ENCODE measurements at places on chromosomes 16 and 17.
A peak's percentile ranks its signal among the peaks of the same experiment; 100 is the strongest.

DNA sequence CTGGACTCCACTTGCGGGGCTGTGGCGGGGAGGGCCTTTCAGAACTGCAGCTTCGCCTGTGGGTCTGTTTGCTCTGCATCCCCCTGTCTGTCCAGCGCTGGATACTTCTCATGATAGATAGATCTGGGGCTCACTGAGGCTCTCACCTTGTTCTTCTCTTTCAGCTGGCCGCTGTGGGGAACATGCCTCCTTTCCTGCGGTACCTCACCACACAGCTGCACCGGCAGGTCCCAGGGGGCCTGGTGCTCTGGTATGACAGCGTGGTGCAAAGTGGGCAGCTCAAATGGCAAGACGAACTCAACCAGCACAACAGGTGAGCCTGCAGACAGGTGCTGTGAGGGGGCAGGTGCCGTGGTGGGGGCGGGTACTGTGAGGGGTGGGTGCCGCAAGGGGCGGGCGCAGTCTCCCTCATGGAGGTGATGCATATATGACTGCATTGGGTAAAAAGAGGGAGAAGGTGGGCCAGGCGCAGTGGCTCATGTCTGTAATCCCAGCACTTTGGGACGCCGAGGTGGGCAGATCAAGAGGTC, 6.2 kb downstream of the ENGASE start:
- no peak for DNase-seq

- peak; percentile 58 for DNase-seq
Measured at GRCh38 chr16:81006211-81006812, 373 bp downstream of the CMC2 start.

DNA sequence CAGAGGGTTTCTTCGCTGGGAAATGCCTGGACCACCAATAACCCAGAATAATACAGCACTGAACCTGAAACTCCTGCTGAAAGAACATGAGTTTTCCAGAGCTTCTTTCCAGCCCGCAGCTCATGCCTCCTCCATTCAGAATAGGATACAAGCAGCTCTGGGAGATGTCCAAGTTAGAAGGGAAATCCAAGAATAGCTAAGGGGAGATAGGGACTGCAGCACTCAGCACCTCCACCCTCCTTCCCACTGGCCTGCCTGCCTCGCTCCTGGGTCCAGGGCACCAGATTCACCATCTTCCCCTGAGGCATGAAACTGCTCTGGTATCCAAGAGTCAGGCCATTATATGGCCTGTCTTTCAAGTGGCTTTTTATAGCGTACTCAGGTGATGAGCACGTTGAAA, 4.1 kb downstream of the KRT31 start:
- no peak for DNase-seq

DNA sequence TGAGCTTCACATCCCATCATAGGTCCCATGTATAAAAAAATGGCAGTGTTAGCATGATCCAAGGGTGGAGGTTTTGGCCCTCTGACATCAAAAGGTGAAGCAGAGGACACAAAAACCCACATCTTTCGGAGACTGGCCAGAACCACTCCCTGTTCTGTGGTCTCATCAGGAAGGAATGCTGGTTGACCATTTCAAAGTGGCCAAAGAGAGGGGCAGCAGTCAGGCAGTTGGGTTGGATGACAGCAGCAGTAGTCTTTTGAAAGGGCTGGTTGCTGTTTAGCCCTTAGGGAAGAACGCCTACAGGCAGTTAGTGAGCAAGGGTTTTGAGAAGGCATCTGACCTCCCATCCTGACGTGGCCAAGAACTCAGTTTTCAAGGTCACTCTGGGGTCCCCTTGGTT, 40.5 kb downstream of the LCMT1 start:
- DNase-seq: no peak

All from GM20000 (cell line).